ENCODE measurements at places on chromosomes 1 and 21.

- DNase-seq: no peak
These were observed 40.1 kb downstream of the CAMSAP2 start for GRCh38 chr1:200778766-200779165.

GRCh38 chr1:44433209-44433608 lies 28.2 kb downstream of the RNF220 start:
- peak; percentile 16 for DNase-seq

GRCh38 chr1:93963585-93963984 lies 54.4 kb upstream of the GCLM start:
- no peak for DNase-seq

DNA sequence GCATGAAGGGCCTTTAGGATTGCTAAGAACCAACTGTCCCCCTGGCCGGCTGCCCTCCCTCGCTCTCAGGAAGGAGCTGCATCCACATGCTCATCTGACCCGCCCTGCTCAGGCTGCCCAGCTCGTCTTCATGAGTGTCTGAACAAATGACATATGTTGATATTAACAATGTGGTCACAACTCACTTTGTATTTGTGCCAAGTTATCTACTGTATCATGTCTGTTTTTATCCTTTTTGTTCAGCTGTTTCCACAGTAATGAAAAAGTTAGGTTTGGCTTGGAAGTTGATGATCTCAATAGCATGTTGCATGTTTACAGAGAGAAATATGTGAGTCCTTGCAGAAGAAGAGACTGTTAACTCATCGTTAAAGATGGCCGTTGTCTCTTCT lies 75.1 kb downstream of the PHTF1 start:
- DNase-seq: no peak

DNA sequence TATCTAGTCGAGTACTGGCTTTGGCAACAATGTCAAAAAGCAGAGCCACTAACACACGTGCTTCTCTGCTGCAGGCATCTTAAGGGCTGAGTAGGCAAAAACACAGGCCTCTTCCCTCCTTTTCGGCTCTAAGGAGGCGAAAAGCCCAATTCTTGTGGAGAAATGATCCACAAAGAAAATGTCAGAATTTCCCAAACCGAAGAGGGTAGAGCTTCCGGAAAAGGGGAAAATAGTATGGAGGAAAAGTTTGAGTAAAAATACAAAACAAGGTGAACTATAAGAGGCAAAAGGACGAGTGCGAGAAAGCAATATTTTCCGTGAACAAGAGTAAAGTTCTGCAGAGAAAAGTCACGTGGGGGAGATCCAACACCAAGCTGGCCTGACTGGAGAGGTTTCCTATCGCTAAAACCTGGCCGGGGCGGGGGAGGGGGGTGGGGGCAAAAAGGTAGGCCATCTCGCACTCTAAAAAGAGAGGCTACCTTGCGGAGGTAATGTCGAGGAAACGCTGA lies 551 bp downstream of the ZRANB2 start:
- DNase-seq: peak; percentile 56

DNA sequence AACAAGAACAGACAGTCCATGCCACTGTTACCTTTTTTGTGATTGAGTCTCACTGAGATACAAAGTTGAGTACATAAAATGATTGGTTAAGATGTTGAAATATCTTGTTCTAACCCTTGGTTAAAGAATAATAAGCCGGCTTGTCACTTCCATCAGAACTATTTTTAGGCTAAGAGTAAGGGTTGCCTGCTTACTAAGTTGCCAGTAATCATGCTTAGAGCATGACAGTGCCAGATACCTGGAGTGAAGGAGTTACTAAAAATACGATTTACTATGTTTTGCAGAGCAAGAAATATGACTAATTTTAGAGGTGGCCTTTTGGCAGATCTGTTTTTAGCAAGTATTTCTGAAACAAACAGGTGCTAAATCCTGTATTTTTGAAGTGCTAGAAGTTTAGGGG lies 6.0 kb downstream of the HUNK start:
- DNase-seq: no peak

DNA sequence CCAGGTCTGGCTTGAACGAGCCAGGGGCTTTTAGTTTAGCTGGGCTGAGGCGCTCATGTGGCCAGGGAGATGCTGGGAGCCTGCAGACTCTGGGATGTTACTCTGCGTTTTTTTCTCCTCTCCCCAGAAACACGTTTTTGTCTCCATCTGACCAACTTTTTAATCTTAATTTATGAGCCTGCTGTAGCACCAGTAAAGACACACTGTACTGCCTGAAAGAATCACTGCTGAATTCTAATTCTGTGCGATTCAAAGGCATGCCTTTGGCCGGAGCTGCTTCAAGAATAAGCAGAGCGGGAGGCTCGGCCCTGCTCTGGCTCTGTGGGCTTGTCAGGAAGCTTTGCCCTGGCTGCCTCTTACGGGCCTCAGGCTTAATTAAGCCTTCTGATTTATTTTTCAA lies 129.5 kb downstream of the CAMTA1 start:
- DNase-seq: no peak

- DNase-seq: no peak
These were observed 26.2 kb upstream of the PLCH2 start for GRCh38 chr1:2449636-2450454.

- no peak for DNase-seq
These were observed 81.2 kb upstream of the RAB3GAP2 start for GRCh38 chr1:220353229-220354012.

DNA sequence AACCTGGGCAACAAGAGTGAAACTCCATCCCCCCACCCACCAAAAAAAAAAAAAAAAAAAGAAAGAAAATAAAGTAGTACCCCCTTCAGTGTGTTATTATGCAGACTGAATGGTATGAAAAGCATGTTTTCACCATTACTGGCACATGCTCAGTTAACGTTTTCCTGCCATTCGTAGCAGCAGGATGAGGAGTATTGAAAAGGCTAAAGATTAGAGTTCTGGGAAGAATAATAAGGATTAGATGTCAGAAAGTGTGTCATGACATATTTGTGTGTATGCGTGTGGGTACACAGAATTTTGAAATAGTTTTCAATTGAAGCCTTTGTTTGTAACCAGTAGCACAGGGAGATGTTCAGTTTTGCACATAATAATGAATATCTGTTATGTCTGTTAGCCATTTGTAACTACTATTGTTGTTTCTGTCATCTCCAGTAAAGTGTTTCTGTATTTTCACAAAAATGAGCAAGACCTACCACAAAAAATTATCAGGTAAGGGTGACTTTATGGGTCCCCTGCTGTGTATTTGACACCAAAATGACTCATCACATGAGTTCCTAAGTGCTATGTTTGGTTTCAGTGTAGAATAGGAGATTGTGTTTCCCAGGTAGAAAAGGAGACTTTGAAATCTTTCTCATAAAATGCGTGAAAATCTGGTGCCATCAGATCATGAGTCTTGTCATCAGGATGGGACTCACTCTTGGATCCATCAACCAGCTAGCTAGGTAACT lies 358.9 kb downstream of the DISC1 start:
- DNase-seq: no peak

DNA sequence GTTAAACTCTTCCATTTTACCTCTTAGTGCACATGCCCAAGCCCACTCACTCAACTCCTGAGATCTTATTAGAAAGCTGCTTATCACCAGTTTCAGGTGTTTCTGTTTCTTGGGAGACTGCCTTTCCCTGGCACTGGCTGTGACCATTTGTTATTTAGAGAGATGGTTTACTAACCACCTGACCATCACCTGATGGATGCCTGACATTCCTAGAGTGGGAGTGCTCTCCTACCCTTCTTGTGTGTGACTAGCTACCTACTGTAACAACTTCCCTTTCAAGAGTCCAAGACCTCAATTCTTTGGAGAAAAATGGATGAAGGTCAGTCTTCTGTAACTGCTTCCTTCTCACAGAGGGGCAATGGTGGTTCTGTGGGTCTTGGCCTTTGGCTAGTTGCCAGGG lies 755.2 kb upstream of the ADAMTS5 start:
- DNase-seq: no peak

DNA sequence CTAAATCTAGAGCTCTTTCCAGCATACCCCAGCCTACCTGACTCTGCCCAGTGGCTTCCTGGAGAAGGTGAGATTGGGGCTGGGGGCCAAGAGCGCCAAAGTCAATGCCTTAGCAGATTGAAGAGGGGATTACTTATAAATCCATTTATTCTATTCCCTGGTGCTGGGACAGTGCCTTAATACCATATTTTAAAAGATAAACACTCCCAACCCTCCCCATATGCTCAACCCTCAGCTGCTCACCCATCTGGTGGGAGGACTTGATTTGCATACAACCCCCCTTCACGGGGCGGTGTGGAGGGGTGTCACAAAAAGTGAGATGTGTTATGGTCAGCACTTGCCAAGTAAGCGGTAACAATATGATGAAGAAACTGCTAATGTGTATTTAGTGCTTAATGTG lies 3.2 kb upstream of the DISP3 start:
- DNase-seq: no peak

DNA sequence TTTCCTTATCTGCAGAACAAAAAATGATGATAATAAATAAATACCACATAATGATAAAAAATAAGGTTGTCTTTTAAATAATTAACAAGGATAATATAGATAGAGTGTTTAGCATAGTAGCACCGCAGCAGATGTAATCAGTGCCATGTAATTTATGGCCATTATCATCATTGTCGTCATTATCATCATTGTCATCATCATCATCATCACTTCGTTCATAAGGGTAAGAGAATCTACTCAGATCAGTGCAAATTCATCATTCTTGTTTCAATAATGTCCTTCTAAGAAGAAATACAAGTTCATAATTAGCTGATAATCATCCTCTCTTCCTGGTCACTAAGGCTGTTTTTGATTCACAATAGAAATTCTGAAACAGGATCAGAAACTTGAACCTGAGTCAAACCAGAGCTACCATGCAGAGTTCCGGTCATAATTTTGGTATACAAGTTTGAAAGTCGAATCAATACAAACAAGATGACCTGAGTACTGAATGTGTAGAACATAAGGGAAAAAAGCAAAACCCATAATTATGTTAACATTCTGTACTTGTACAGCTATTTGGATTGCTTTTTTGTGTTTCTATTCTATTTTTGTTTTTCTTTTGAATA lies 172.0 kb downstream of the LRRC40 start:
- no peak for DNase-seq

DNA sequence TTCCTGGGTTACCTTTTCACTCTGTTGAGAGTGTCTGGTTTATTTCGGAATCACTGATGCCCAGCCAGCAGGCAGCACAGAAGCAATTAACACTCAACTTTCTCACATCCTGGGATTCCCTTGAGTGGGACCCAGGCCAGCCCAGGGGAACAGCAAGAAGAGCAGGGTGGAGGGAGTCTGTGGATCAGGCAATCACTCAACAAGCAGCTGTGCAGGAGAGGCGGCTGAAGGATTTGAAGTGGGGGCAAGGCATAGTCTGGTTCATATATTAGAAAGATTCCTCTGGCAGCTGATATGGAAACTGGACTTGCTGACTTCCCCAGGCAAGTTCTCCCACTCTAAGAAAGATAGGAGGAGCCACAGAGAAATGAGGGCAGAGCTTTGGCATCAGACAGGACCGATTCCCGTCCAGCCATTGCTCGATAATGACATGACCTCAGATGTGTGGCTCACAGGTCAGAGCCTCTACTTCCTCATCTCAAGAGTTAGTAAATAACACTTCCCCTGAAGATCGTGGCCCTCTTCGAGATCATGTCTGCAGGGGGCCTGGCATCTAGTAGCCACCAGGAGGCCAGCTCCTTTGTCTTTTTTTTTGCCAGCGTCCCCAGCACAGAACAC lies 12.4 kb downstream of the EPHA8 start:
- DNase-seq: no peak

All from hematopoietic multipotent progenitor cell treated with erythropoietin and hydrocortisone succinate and interleukin-3 and kit ligand, for 17 days (in vitro differentiated cells).